ENCODE measurements at places on chromosomes 13 and 19. TPM values are rescaled to one million over a fixed set of nuclear protein-coding genes. Genes with fewer than 3 reads are reported as not detected.
A peak's percentile ranks its signal among the peaks of the same experiment; 100 is the strongest.

- peak; percentile 12 for DNase-seq
- H3K27ac ChIP-seq = no peak overlapping the region
- H3K4me3 ChIP-seq = no peak overlapping the region
- no peaks in the 10 kb centered on the region for H3K36me3 ChIP-seq
- no peaks in the 10 kb centered on the region for H3K27me3 ChIP-seq
Measured at GRCh38 chr19:20444202-20444885, 121.2 kb downstream of the ZNF737 start.

- no peaks in the 10 kb centered on the region for H3K4me1 ChIP-seq
- H3K27ac ChIP-seq = no peak within 1 kb of the TSS
- H3K36me3 ChIP-seq = no peaks in the 10 kb centered on the region
- no peak for DNase-seq
- H3K27me3 ChIP-seq = peaks cover 28% of the 10 kb centered on the region
- no peak within 1 kb of the TSS for H3K4me3 ChIP-seq
Measured at GRCh38 chr19:46296722-46297461, at the start of gene HIF3A. Gene HIF3A (plus strand): TSS chr19:46297042. CDS start chr19:46297077, 35 bp downstream.

DNA sequence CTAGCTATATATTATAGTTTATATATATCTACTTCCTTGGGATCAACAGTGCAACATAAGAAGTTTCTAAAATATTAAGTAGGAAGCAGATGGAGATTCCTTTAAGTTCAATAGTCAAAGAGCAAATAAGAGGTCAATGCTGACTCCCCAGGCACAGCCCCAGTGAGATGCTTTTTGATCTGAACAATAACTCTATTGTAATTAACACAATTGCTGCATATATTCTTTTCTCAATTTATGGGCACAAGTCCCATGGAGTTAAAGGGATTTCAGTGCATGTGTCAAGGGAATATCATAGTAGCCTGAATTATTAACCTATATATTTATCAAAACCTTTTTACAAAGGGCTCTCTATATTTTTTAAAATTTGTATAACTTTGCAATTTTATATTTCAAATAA lies 180.8 kb downstream of the SPRY2 start:
- no peaks in the 10 kb centered on the region for H3K36me3 ChIP-seq
- H3K27me3 ChIP-seq = no peaks in the 10 kb centered on the region
- H3K4me1 ChIP-seq = no peaks in the 10 kb centered on the region
- no peak overlapping the region for H3K4me3 ChIP-seq

DNA sequence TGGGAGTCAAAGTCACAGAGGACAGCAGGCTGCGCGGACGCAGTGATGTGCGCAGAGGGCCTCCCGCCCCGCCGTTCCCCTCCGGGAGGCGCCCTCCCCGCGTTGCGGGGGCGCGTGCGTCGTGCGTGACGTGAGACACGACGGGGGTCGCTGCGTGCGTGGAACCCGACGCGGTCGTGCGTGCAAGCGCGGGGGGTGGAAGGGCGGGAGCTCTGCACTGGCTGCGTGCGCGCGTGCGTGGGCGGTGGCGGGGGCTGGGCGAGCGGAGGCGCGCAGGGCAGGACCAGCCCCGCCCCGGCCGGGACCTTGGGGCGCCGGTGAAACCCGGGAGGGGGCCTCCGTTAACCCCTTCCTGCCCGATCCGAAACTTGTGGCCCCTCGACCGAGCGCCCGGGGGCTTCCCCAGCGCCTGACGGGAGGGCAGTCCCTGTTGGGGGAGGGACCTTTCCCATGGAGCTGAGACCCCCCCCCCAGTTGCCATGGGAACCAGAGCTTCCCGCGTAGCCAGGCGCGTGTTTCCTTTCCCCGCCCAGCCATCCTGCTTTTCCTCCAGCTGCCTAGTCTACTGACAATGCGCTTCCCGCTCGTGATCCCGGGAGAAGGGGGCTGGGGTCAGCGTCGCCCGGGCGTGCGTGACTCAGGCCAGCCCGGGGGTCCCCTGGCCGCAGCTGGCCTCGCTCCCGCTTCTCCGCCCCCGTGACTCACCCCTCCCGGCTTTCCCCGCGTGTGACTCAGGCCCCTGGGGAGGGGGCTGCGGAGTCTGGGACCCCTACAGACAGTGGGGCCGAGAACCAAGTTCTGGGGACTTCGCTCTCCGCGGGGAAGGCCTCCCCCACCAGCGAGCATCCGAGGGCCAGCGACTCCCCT lies 7.3 kb upstream of the HOOK2 start:
- no peaks in the 10 kb centered on the region for H3K36me3 ChIP-seq
- no peak overlapping the region for H3K27ac ChIP-seq
- peaks cover 25% of the 10 kb centered on the region for H3K4me1 ChIP-seq
- peak; percentile 97 for DNase-seq
- H3K27me3 ChIP-seq = no peaks in the 10 kb centered on the region

DNA sequence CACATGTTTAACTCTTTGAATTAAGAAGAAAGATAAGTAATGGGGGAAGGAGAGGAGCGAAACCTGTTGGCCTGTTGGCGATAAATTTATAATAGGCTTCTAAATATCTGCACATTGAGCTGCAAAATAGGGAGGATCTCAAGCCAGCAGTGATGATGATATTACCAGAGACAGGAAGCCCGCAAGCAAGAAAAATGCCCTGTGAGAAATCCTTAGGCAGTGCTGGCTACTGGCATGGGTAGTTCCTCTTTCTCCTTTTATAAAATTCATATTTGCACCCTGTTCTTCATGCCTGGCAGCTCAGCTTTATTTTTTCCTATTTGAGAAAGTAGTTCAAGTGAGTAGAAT lies 858 bp upstream of the USP12 start:
- peak; percentile 71 for DNase-seq
- H3K27ac ChIP-seq = peak overlapping the region; percentile 83
- peak overlapping the region; percentile 82 for H3K4me3 ChIP-seq
- H3K4me1 ChIP-seq = peaks cover 45% of the 10 kb centered on the region
- peaks cover 2% of the 10 kb centered on the region for H3K36me3 ChIP-seq

DNA sequence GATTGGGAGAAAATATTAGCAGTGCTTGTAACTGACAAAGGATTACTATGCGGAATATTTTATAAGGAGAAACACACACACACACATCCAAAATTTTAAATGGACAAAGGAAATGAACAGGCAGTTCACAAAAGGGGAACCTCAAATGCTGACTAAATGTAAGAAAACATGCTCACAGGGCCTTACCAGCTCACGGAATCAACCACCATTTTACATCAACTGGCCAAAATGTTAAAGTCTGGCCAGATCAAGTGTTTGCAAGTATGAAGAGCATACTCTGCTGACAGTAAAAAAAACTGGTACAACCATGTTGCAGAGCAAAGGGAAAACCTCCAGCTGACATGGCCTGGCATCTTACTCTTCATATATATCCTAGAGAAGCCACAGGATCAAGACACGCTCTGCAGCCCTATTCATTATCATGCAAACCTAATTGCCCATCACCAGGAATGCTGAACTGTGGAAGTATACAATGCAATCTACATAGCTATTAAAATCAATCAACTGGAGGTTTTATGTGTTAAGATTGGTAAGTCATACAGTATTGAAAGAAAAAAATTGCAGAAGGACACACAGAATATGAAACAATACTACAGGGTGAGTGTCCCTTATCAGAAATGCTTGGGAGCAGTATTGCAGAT lies 124.4 kb downstream of the RNF17 start:
- no peak overlapping the region for H3K27ac ChIP-seq
- no peak for DNase-seq
- H3K4me3 ChIP-seq = no peak overlapping the region
- peaks cover 31% of the 10 kb centered on the region for H3K36me3 ChIP-seq
- no peaks in the 10 kb centered on the region for H3K4me1 ChIP-seq

DNA sequence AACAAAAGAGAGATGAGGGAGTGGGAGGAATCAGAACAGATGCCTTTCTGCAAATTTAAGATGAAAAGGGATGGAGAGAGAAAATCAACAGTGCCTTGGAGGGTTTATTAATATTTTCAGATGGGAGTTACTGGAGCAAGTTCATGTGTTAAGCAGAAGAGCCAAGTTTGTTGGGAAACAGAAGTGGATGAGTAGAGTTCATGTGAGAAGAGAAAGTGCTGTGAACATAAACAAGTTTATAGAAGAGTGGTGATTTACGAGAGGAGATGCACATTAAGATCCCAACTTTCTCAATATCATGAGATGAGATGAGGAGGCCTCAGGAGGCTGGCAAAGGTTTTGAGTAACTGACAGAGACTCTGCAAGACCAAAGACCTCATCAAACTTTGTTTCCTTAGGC lies 274.1 kb upstream of the HTR2A start:
- no peaks in the 10 kb centered on the region for H3K27me3 ChIP-seq
- H3K36me3 ChIP-seq = no peaks in the 10 kb centered on the region
- no peaks in the 10 kb centered on the region for H3K4me1 ChIP-seq
- no peak overlapping the region for H3K4me3 ChIP-seq

DNA sequence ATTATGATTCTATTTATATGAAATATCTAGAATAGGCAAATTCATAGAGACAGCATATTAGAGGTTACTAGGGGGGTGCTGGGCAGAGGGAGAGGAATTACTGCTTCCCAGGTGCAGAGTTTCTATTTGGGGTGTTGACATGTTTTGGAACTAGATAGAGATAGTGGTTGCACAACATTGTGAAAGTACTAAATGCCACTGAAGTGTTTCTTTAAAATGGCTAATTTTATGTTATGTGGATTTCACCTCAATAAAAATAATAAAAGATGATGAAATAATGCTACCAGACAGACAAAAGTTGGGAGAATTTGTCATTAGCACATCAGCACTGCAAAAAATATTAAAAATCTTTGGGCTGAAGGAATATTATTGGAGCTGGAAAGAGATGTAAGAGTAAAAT lies 63.4 kb downstream of the SLC6A16 start:
- no peaks in the 10 kb centered on the region for H3K4me1 ChIP-seq
- peaks cover 14% of the 10 kb centered on the region for H3K27me3 ChIP-seq
- H3K4me3 ChIP-seq = no peak overlapping the region
- no peak overlapping the region for H3K27ac ChIP-seq
- peaks cover 2% of the 10 kb centered on the region for H3K36me3 ChIP-seq

- H3K27ac ChIP-seq = peak overlapping the region; percentile 62
- H3K4me3 ChIP-seq = no peak overlapping the region
Measured at GRCh38 chr13:98524793-98525192, 52.1 kb downstream of the STK24 start.

DNA sequence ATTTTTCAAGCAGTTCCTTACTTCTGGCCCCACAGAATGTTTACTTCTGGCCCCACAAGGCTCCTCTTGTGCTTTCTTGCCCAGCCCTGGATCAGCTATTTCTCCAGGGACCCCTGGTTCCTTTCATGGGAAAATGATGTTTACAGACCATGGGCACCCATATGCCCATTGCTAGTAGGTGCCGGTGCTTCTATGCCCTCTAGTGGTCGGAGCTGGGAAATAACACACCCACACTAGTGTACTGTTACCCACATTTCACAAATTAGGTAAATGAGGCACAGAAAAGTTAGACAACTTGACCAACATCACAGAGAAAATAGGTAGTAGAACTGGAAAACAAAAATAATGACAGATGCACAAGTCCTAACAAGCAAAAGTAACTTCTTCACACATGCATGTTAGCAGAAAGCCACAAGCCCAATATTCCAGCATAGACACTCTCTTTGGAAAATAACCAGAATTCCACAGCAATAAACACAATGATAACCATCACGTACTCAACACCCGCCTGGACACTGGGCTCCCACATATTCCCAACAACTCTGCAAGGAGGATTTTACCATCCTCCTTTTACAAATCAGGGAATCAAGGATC lies 1.3 kb upstream of the CEACAM6 start:
- no peaks in the 10 kb centered on the region for H3K36me3 ChIP-seq
- H3K27ac ChIP-seq = no peak overlapping the region
- peaks cover 6% of the 10 kb centered on the region for H3K4me1 ChIP-seq
- H3K27me3 ChIP-seq = peaks cover 50% of the 10 kb centered on the region
- no peak overlapping the region for H3K4me3 ChIP-seq

- DNase-seq = peak; percentile 89
- peaks cover 42% of the 10 kb centered on the region for H3K36me3 ChIP-seq
- H3K4me3 ChIP-seq = peak overlapping the region; percentile 97
- H3K4me1 ChIP-seq = peaks cover 17% of the 10 kb centered on the region
- peak overlapping the region; percentile 90 for H3K27ac ChIP-seq
- H3K27me3 ChIP-seq = no peaks in the 10 kb centered on the region
Measured at GRCh38 chr19:1252221-1252820, 3.9 kb downstream of the MIDN start.

- H3K4me3 ChIP-seq = no peak overlapping the region
- H3K36me3 ChIP-seq = no peaks in the 10 kb centered on the region
- peaks cover 8% of the 10 kb centered on the region for H3K4me1 ChIP-seq
- no peak overlapping the region for H3K27ac ChIP-seq
- no peak for DNase-seq
Measured at GRCh38 chr13:110410936-110411687, 104.0 kb downstream of the COL4A2 start.

DNA sequence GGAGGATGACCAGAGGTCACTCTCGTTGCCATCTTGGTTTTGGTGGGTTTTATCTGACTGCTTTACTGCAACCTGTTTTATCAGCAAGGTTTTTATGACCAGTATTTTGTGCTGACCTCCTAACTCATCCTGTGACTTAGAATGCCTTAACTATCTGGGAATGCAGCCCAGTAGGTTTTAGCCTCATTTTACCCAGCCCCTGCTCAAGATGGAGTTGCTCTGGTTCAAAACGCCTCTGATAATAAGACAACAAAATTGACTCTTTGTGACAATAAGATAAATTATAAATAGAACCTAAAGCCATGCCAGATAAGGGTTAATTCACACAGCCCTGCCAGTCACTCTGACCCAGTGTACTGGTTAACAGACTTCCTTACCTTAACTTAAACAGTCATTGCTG lies 267.7 kb upstream of the MAB21L1 start:
- H3K36me3 ChIP-seq = no peaks in the 10 kb centered on the region
- H3K27me3 ChIP-seq = no peaks in the 10 kb centered on the region
- no peak overlapping the region for H3K4me3 ChIP-seq
- DNase-seq = no peak

- DNase-seq = peak; percentile 93
- H3K4me1 ChIP-seq = peaks cover 35% of the 10 kb centered on the region
- H3K27ac ChIP-seq = no peak overlapping the region
- H3K4me3 ChIP-seq = no peak overlapping the region
- H3K36me3 ChIP-seq = peaks cover 2% of the 10 kb centered on the region
- H3K27me3 ChIP-seq = peaks cover 18% of the 10 kb centered on the region
Measured at GRCh38 chr19:40974633-40975037, 16.4 kb upstream of the CYP2B6 start.

LRG1 gene
- total RNA-seq = 0.24 TPM

ZFP14 gene
- 2.2 TPM for total RNA-seq

ZNF98 gene
- total RNA-seq = not detected

ZNF625 gene
- 3.0 TPM for total RNA-seq

GNA15 gene
- 134 TPM for total RNA-seq

All from activated CD4-positive, alpha-beta T cell treated with anti-CD3 and anti-CD28 coated beads, Interleukin-2, amount 10 ng/mL, durations not matched to agents 24 days and 14 days (primary cell).